ENCODE measurements at places on chromosomes 7 and 10.

DNA sequence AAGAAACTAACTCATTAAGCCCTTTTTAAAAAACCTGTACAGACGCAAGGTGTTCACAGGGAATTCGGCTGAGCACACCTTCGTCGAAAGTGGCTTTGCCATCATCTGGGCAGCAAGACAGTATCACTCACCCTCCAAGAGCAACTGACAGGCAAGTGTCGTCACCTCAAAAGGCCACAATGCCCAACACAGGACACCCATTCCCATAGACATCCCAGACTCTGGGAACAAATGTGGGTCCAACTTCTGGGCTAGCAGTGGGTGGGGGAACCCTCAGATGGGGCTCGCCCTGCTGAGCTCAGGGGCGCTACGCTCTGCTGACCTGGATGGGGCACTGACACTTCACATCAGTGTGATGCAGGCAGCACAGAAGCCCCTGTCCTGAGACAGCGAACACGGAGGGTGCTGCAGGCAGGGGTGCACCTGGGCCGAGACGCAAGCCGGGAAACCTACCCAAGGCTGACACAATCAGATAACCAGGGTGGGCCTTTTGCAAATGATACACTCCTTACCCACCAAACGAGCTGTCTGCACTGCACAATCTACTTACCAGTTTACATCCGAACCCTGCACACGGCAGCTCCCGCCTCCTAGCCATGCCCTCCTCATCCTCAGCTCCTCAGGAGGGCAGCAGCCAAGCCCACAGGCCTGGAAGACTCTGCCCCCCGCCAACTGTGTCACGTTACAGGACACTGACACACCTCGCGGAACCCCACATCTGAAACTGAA, 1.7 kb downstream of the DIP2C start:
- DNase-seq: no peak

- DNase-seq: no peak
Observed at GRCh38 chr7:7858559-7858958, 110.0 kb upstream of the GLCCI1 start.

- no peak for DNase-seq
Observed at GRCh38 chr10:71433768-71434744, 37.3 kb downstream of the CDH23 start.

GRCh38 chr7:48168159-48168558, 3.1 kb upstream of the ABCA13 start:
- DNase-seq: no peak

- no peak for DNase-seq
Observed at GRCh38 chr7:105854498-105854897, 21.9 kb downstream of the ATXN7L1 start.

DNA sequence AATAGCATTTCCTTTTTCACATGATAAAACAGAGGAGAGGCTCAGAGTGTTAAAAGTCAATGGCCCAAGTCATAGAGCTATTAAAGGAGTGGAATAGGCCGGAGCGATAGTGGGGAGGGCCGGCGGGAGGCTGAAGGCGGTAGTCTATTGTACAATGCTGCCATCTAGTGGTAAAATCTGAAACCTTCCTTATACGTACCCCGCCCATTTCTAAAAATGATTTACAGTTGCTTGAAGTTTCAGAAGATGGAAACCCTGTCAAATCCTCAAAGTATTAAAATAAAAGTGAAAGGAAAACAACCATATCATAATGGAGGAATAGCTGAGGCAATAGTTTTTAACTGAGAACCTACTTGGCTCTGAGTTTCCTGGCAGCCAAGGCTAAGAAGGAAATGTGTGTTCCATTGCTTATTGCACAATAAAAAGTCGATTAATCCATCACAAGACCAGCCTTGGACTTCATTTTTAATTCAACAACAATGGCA, 209.1 kb downstream of the CCSER2 start:
- no peak for DNase-seq

- no peak for DNase-seq
Observed at GRCh38 chr10:82191653-82192052, 316.7 kb downstream of the NRG3 start.

DNA sequence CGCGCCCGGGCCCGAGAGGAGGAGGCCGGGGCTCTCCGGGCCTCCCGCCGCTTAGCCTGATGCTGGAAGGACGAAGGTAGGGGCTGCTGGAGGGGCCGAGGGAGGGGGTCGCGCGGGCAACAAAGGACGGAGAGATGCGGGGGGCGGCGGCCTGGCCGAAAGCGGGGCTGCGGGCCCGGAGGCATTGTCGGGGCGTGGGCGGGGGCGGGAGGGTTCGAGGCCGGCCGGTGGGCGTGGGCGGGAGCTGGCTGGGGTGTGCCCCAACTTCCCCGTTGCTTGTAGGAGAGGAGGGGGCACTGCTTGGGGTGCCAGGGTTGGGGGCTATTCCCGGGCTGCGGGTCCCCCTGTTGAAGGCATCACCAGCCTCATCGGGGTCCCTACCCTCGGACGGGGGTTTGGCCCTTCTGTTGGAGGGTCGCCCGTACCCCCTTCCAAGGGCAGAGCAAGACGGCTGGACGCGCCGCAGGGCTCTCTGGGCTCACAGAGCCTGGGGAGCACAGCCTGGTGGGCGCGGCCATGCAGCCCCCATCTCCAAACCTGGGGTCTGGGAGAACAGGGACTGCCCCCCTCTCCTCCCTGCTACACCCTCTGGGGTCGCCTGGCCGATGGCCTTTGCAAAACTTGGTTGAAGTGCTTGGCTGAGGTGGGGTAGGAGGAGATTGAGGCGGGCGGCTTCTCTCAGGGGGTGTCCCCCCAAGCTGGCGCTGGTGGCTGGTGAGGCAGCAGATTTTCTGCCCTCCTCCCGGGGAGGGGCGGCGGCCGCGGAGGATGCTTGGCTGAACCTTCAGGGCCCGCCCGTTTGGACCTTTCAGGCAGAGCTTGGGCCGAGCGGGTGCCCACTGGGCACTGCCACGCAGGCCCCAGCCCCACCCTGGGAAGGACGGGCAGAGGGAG, 699 bp downstream of the CLIP2 start:
- DNase-seq: no peak

- DNase-seq: no peak
Observed at GRCh38 chr10:12198156-12198555, 2.2 kb downstream of the CDC123 start.

DNA sequence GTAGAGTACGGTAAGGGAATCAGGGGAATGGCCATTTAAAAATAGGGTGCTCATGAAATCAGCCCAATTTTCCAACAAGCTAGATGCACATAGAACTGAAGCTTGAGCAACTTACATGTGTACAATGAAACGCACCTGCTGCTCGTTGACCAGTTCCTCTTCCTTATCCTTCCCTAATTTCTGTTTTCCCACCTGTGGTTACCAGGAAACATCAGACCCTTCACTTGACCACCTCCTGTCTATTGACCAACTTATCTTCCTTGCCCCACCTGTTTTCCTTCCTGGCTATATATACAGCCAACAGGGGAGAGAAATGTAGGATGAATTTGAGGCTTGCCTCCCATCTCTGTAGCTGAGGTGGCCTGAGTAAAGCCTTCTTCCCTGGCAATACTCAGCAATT, 37.8 kb upstream of the RAPGEF5 start:
- no peak for DNase-seq

- DNase-seq: no peak
Observed at GRCh38 chr7:128247640-128248194, 6.6 kb downstream of the LEP start.

DNA sequence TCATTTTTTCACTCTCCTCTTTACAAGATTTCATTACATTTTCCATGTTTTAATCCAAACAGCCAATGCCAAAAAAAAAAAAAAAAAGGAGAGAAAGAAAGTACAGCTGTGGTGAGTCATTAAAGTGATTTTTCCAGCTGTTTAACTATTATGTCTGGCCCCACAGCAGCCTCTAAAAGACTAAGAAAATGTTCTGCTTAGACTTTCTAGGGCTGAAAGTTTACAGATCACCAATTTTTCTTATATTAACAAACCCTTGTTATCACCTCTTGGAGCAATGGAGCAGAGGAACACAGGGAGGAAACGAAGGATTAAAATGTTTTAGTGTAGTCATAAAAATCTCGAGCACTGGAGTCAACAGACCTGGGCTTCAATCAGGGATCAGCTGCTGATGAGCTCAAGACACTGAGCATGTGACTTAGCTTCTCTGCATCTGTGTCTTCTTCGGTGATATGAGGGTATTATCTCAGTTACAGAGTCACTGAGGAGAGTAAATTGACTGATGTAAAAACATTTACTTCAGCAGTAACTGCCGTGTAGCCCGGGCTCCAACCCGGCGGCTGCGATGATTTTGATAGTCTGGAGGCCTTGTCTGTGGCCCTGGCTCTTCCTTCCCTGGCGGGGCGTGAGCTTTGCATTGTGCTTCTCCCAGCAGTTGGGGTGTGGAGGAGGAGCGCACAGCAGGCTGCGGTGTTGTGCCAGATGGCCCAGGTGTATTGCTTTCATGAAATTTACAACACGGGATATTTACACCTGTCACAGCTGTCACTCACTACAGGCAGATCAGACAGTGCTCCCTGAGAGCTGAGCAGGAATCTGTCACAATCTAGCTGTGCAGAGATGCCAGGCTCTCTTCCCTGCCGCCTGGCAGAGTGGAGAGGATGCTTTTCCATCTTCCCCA, 298.3 kb upstream of the FZD8 start:
- no peak for DNase-seq

Measured in activated T-cell treated with anti-CD3 and anti-CD28 coated beads for 48 hours (primary cell).